Stimulated activated CD4-positive, alpha-beta T cell treated with anti-CD3 and anti-CD28 coated beads, Interleukin-1b, Interleukin-23, amount 100 ng/mL, for 1 hour (primary cell): ENCODE measurements at places on chromosomes 5 and 9.

DNA sequence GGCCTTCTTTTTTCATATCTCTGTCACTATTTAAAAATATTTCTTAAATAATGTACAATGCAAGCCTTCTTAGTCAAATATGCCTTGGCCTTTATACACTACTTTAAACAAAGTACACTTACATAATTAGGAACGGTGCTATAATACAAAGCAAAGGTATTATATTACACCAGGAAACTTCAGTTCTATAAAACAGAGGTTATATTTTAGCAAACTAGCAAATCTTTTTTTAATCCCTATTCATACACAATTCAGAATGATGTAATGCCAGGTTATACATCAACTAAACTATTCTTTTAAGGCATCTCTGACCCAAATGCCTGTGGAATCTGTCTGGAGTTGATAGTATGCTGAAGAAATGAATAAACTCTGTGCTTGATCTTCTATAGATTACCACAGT, 10.7 kb upstream of the LURAP1L start:
- no peak for DNase-seq

DNA sequence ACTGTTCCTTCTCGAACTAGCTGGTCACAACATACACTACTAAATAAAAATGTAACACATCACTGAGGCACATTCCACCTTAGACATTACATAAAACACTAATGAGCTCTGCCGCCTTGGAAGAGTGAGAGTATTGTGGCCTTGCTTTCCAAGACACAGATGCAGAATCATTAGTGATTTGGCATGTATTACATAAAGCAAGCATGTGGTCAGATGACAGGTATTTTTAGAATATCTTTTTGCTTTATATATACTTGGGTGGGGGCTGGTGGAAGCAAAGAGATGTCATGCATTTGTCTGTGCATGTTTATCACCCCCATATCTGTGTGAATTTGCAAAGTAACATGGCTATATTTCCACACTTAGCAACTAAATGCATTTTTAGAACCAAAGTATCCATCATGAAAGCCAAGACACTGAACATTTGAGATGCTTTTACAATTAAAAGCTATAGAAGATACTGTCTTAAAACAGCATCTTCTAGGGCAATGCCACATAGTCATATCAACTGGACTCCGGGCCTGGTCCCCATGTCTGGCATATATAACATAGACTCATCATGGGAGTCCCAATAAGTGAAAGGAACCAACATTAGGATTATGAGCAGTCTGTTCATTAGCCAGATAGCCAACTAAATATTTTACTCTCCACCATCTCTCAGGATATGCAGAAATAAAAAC, 213.5 kb downstream of the MEF2C start:
- DNase-seq, result no peak

DNA sequence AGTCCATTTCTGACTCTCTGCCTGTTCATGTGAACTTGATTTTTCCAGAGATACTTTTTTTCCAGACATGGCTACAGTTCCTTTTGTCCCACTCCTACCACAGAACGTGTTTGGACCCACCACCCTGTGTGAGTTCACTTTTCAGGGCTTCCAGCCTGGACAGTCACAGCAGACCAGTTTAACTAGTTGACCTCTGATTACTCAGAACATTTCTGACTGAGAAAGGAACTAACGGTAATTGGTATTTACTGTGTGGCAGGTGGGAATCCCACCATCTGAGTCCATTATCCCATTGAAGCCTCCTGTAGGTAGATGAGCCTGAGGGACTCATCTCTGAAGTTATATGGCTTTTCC, 210.1 kb downstream of the GOLPH3 start:
- no peak for DNase-seq

- no peak for DNase-seq
Measured at GRCh38 chr5:169804861-169805260, 167.8 kb downstream of the DOCK2 start.
